ENCODE measurements at places on chromosomes 13 and 19. TPM values are rescaled to one million over a fixed set of nuclear protein-coding genes. Genes with fewer than 3 reads are reported as not detected.

POU2F2 gene
- total RNA-seq, result 0.35 TPM

OSCAR gene
- 0.32 TPM for total RNA-seq

SERTM1 gene
- total RNA-seq, result not detected

RGS9BP gene
- total RNA-seq, result 0.48 TPM

CBLC gene
- not detected for total RNA-seq

PEAK3 gene
- 0.22 TPM for total RNA-seq

CGB1 gene
- not detected for total RNA-seq

KIR3DL2 gene
- not detected for total RNA-seq

ZNF442 gene
- not detected for total RNA-seq

FPR3 gene
- not detected for total RNA-seq

LRRC8E gene
- total RNA-seq, result 5.5 TPM

MCEMP1 gene
- not detected for total RNA-seq

CEBPG gene
- total RNA-seq, result 37.8 TPM

POSTN gene
- 0.05 TPM for total RNA-seq

SULT2A1 gene
- total RNA-seq, result not detected

FSD1 gene
- total RNA-seq, result 8.1 TPM

SYNE4 gene
- 0.15 TPM for total RNA-seq

PBX4 gene
- 0.93 TPM for total RNA-seq

TSPAN16 gene
- total RNA-seq, result not detected

SLITRK1 gene
- not detected for total RNA-seq

LIM2 gene
- not detected for total RNA-seq

SYNGR4 gene
- 3.0 TPM for total RNA-seq

TINCR gene
- total RNA-seq, result 2.4 TPM

GFY gene
- 0.13 TPM for total RNA-seq

ZNF132 gene
- total RNA-seq, result 0.09 TPM

DPF1 gene
- 5.4 TPM for total RNA-seq

ZNF71 gene
- 11.7 TPM for total RNA-seq

PROZ gene
- not detected for total RNA-seq

ZNF260 gene
- 6.1 TPM for total RNA-seq

MYH14 gene
- total RNA-seq, result 6.4 TPM
